ENCODE measurements at places on chromosomes 16 and 17.

- DNase-seq, result no peak
Observed at GRCh38 chr16:84986102-84986501, 25.2 kb downstream of the ZDHHC7 start.

DNA sequence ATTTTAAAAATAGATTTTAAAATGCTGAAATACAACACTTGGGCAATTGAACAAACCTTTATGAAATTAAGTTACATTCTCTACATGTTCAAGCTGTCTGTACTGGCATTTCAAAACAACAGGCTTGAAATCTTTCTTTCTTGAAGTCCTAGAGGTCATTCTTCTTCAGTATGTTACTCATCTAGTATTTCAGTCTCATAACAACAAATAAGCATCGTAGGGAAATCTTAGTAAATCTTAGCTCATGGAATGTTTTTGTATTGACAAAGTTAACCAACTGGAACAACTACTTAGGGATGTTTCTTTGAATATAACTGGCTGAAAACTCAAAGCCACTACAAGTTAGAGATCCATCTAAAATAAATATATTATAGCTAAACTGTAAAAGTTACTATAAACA is 96.6 kb downstream of the KIF2B start:
- DNase-seq, result no peak

DNA sequence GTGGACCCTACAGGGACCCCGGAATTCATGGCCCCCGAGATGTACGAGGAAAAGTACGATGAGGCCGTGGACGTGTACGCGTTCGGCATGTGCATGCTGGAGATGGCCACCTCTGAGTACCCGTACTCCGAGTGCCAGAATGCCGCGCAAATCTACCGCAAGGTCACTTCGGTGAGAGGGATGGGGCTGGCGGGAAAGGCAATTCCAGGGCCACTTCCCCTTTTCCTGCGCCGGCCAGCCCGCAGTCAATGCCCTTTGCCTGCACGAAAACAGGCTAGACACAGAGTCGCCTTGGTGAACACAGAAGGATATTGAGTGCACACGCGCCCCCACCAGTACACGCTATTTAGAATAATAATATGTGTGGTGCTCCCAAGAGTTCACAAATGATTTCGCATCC is 4.0 kb downstream of the WNK4 start:
- DNase-seq, result no peak

GRCh38 chr17:8898126-8898525 is 30.7 kb upstream of the PIK3R6 start:
- no peak for DNase-seq

GRCh38 chr17:53942436-53942835 is 119.7 kb downstream of the KIF2B start:
- no peak for DNase-seq

- DNase-seq, result no peak
Observed at GRCh38 chr17:15106540-15106939, 158.6 kb downstream of the PMP22 start.
